Activated CD4-positive, alpha-beta T cell treated with anti-CD3 and anti-CD28 coated beads, Interleukin-2, amount 50 U/mL, for 4 hours (primary cell): ENCODE measurements at places on chromosomes 2 and 18.

DNA sequence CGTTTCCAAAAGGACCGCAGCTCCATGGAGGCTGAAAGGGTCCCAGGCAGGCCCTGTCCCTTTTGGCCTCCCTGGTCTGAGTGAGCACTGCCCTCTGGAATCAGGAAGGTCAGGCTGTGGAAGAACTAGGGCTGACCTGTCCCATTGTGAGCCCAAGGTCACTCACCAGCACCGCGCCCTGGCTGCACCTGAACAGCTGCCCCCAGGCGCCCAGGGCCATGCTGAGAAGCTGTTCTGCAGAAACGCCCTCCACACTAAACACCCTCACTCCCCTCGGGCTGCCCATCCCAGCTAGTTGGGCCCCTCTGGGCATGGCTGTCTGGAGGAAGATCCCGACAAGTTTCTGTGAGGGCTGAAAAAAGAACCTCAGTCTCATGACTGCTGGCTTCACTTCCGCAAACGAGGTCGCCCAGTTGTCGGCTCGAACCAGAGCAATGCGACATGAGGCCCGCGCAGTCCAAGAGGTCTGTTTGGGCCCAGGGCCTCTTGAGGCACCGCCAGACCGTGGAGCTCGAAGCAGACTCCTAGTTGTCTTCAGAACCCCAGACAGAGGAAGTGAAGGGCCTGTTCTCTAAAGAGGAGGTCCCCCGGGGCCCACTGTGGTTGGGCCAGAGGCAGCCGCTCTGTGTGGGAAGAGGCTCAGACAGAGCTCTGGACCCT is 64.4 kb downstream of the INPP5D start:
- DNase-seq = no peak

DNA sequence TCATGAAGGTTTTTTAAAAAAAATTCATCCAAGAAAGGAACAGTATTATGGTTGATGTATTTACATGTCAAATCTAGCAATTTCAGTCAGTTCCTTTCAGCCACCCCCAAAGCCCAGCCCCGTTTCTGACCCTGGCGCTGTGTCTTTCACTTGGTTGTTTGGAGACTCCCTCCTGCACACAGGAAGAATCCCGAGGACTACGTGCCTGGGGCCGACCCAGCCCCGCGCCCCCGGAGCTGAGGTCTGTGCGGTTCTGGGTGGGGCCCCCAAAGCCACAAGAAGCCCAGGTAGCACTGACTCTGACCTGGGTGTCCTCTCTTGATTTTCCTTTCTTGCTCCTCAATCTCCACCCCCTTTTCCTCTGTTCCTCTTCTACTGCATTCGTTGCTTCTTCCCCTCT is 49.1 kb downstream of the TRAPPC12 start:
- DNase-seq = no peak

DNA sequence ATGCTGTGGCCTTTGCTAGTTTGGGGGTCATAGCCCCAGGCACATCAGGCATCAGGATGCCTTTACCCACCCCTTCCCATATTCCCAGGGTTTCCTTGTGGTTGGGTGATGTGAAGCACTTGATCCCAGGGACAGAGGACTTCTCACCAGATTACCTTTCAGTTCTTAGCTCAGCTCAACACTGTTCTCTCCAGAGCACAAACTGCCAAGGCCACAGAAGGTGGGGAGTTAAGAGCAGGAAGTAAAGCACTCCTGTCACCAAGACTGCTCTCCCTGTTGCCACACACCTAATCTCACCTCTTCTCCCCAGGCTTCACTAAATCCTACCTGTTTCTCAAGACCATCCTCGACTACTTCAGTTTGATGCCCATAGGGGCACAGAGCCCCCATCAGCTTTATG is 25.9 kb downstream of the FHOD3 start:
- DNase-seq = no peak

- DNase-seq = no peak
Measured at GRCh38 chr2:119718501-119719260, 39.7 kb downstream of the TMEM177 start.

DNA sequence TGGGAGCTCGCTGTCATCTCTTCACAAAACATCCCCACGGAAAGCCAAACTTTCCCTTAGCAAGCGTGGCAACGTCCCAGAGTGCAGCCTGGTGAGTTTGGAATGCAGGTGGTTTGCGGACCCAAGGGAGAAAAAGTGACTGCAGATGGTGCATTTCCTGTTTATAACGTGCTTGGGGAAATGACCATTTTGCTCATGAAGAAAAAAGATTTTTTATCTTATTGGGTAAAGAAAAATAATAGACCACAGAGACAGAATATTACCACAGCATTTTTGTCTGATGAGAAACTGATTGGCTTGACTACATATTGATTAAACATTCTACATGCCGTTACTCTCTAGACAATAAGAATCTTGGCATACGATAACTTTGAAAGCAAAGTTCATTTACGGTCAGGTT is 136.5 kb downstream of the COPS8 start:
- no peak for DNase-seq

DNA sequence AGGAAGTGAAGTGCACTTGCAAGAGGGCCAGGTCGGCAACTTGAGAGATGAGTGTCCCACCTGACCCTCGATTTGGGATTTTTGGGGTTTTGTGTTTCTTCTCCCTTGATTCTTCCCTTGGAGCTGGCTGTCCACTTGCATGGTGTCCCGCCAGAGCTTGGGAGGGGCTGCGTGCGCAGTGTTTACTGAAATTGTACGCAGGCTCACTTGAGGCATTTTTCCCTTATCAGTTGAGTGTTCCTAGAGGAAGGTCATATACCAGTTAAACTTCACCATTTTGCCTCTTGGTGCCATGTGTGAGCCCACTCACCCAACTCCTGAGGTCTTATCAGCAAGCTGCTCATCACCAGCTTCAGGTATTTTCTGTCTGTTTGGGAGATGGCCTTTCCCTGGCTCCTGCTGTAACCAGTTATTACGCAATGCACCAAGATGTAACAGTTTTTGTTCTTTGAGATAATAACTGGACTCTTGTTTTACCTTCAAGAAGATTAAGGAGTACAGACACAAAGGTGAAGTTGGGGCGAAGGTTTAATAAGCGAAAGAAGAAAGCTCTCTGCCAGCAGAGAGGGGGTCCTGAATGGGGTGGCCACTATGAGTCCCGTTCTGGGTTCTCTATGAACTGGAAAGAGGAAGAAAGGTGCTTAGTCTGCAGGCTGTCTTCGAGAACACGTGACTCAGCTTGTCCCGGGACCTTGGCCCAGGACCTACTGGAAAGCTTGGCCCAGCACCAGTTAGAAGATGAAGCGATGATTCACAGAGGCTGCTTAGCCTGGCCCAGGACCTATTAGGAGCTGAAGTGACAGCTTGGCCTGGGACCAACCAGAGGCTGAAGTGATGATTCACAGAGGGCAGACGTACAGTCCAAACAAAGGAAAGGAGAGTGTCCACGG is 21.5 kb upstream of the TXNL4A start:
- no peak for DNase-seq

GRCh38 chr2:71895320-71896161 is 252.1 kb downstream of the CYP26B1 start:
- DNase-seq = no peak

DNA sequence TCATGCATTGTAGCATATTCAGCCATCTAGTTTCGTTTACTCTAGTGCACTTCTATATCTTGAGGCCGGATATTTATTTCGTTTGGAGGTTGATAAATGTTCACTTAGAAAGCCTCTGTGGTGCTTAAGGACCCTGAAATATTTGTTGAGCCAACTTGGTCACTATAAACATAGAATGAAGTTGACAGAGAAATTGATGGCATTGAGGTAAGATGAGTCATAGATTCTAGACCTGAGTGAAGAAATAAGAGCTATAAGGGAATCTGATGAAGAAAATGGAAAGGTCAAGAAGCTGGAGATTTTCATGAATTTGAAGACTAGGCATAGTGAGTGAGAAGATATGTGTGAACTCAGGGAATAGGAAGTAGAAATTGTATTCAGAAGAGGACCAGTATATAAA is 35.9 kb downstream of the EPC2 start:
- DNase-seq = no peak

DNA sequence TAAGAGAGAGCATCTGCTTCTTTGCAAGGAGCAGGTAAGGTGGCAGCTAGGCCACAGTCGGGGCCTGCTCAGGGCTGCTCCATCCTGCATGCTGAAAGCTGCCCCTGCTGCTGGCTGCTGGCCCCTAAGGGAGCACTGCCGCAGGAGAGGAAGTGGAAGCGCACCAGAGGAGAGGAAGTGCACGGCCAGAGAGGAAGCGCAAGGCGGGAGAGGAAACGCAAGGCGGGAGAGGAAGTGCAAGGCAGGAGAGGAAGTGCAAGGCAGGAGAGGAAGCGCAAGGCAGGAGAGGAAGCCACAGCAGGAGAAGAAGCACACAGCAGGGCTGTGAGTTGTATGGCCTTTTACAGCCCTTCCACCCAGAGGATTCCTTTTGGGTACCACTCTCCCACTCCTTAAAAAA is 539.0 kb upstream of the TNP1 start:
- no peak for DNase-seq

- no peak for DNase-seq
Measured at GRCh38 chr2:212538305-212539071, at the start of gene ERBB4. Gene ERBB4 (minus strand): TSS chr2:212538802. CDS start chr2:212538530, 272 bp downstream.

DNA sequence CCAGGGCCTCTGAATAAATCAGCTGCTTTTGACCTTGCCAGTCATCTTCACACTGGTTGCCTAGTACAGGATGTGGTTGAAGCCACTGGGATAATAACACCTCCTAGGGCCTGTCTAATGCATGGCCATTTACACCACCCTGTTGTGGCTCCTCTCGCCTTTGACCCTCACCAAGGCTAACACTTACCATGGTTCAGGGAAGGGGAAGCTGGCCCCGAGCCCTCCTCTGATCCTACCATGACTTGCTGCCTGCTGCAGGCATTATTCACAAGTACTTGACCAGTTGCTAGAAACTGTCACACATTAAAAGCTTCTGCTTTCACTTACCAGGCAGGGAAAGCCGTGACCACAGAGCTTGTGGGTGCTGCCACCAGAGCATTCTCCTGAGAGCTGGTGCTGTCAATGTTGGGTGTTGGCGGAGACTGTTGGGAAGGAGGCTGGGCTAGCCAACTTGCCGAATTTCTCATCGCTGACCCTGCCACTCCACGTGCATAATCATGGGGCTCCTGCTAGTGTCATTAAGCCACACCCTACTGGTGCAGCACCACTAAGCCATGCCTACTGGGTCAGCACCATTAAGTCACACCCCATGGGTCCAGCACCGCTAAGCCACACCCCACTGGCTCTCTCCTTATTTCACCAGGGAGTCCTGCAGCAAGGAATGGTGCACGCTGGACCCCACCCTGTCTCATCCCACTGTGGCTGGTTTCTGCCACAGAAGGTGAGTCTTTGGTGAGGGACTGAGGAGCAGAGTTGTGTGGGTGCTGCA is 47.0 kb upstream of the TTC39C start:
- no peak for DNase-seq

GRCh38 chr2:202147775-202148174 is 74.7 kb downstream of the KIAA2012 start:
- no peak for DNase-seq

- DNase-seq = no peak
Measured at GRCh38 chr2:45567974-45568789, 42.9 kb downstream of the SRBD1 start.

GRCh38 chr2:73063472-73063871 is 8.0 kb downstream of the SFXN5 start:
- no peak for DNase-seq

GRCh38 chr18:30277676-30278075 is 764.9 kb downstream of the DSC3 start:
- no peak for DNase-seq

GRCh38 chr2:217106650-217107014 is 246.8 kb upstream of the TNP1 start:
- DNase-seq = no peak

GRCh38 chr2:44680983-44681531 is 260.4 kb upstream of the SIX3 start:
- DNase-seq = no peak

GRCh38 chr2:174776675-174777074 is 12.4 kb upstream of the CHRNA1 start:
- no peak for DNase-seq

- no peak for DNase-seq
Measured at GRCh38 chr2:29744976-29745375, 176.4 kb downstream of the ALK start.

- no peak for DNase-seq
Measured at GRCh38 chr2:121804340-121804739, 48.9 kb downstream of the TSN start.

- no peak for DNase-seq
Measured at GRCh38 chr2:210541290-210541902, 15.0 kb upstream of the CPS1 start.

- no peak for DNase-seq
Measured at GRCh38 chr2:71503837-71504236, 50.5 kb downstream of the DYSF start.

DNA sequence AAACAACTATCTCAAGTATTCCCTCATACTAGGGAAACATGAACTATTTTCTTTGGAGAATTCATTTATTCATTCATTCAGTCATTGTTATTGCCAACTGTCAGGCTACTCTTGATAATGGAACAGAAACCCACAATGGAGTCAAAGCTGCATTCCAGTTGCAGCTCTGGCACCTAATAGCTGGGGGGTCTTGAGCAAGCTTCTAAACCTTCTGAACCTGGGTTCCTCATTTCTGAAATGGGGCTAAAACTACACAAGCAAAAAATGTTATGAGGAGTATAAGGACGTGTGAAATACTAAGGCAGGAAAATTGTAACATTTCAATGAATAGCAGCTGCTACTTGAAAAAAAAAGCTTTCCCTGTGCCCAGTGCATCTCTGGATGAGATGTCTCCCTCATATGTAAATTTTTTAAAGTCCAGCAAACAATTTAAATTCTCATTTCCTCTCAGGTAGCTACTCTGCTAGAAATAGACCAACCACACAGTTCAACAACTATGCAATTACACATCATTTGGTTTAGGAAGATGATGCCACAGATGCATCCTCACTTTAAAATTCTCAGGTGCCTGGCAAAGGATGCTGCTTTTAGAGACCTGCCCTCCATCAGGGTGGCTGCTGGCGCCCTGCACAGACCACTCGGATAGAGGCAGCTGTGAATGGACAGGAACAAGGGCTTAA is 38.5 kb downstream of the SPRED2 start:
- no peak for DNase-seq

GRCh38 chr2:240713071-240713927 is 21.6 kb downstream of the AQP12A start:
- no peak for DNase-seq

- no peak for DNase-seq
Measured at GRCh38 chr2:142989273-142990204, 112.1 kb downstream of the KYNU start.

- DNase-seq = no peak
Measured at GRCh38 chr2:237575869-237576862, 9.8 kb downstream of the PRLH start.

GRCh38 chr2:121898483-121898882 is 143.0 kb downstream of the TSN start:
- DNase-seq = no peak

DNA sequence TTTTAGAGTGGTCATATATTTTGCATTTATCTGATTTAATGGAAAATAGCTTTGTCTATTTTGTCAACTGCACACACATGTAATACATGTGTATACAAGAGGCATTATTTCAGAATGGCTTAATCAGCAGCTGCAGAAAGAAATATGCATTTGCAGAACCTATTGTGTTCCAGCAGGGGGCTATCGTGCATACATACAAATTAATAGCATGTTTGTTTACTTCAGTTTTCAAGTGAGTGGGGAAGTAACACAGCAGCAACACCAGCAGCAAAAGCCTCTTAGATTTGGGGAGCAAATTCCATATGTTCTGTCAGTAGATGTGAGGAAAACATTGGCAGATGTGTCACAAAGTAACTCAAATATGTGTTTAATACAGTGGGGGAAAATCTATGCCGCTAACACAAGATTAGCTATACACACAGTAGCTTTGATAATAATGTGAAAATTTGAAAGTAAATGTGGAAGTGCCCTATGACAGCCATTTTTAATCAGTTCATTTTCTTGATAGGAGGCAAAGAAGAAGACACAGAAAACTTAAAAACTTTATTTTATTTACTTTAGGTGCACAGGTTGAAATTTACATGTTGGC is 218.1 kb downstream of the WDR7 start:
- no peak for DNase-seq
